ENCODE measurements at places on chromosomes 3 and 15.

GRCh38 chr15:101056366-101057334, 137.5 kb downstream of the LRRK1 start:
- no peak for DNase-seq

GRCh38 chr3:14440168-14440518, 37.7 kb downstream of the SLC6A6 start:
- no peak for DNase-seq

- DNase-seq, result no peak
These were observed 240.3 kb downstream of the FEZF2 start for GRCh38 chr3:62133015-62133414.

DNA sequence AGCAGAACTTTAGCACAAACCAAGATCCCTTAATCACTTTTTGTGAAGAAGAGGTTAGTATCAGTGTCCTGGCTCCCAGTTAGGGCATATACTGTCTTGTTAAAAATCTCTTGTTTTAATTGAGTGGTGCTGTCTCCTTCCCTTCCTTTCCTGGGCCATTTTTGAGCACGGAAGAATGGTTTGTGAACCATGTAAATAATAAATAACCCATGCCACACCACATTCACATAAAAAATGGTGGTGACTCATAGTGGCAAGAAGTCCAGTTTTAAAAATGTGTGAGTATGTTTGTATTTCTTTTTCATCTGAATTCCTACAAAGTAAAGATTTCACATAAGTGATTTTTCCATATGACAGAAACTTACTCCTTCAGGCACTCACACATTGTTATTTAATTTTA, 59.1 kb upstream of the SPRED1 start:
- no peak for DNase-seq

DNA sequence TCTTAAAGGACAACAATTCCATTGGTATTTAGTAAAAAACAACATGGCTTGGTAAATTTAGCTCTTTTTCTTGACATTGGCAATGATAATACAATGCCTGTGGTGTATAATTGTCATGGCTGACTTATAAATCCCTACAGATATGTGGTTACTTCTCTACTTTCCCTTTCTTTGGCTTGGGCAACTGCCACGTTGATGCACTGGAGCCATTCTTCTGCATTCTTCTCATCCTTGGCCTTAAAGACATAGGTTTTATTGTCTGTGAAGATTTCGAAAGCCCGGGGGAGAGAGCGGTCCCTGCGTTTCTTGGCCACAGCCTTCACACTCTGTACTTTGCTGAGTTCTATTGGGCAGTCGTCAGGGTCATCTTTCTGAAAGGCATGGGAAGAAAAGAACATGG, 101.1 kb upstream of the CCNL1 start:
- DNase-seq, result no peak

DNA sequence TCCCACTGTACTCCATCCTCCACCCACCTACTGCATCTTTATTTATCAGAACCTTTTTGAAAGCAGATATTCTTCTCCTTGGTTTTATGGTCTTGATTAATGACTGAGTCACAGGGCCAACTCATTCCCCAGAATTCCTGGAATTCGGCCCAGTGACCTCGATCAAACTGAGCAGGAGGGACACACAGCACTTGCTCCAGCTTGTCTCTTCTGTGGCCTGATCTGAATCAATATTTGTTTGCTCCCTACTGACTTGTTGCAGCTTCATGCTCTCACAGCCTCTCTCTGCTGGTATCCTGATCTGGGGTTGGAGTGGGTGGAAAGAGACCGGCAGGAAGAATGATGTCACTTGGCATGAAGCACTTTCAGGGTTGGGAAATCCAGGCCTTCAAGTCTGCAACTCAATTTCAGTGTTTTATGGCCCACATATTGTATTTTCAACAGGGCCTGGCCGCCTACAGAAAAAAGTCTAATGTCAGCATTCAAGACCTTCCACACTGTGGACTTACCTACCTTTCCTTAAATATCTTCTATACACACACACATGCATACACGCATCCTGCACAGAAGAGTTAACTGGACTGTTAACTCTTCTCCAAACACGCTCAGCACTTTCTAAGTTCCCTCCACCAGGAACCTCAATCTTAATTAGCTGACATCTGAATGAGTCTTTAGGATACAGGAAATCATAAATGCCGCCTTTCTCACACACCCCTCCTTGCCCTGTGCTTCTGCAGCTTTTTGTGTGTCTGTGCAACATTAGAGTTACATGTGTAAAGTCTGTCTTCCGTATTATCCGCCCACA, 4.6 kb downstream of the ANXA2 start:
- DNase-seq, result no peak

GRCh38 chr3:42159706-42160472, 68.7 kb downstream of the TRAK1 start:
- peak; percentile 11 for DNase-seq

Measured in stimulated activated CD8-positive, alpha-beta memory T cell treated with anti-CD3 and anti-CD28 coated beads, Interleukin-4, amount 100 ng/mL, for 1 hour (primary cell).